Nucleus accumbens (tissue), 56 donors: ENCODE measurements at places on chromosomes 4 and X.

- peak; percentile 9 for DNase-seq
Measured at GRCh38 chrX:107738272-107738671, 37.3 kb downstream of the TSC22D3 start.

GRCh38 chr4:36142504-36142903 lies 101.8 kb downstream of the ARAP2 start:
- DNase-seq, result no peak

GRCh38 chrX:111353793-111354192 lies 58.2 kb downstream of the DCX start:
- no peak for DNase-seq

- DNase-seq, result no peak
Measured at GRCh38 chr4:122674371-122674770, 53.5 kb upstream of the IL21 start.

DNA sequence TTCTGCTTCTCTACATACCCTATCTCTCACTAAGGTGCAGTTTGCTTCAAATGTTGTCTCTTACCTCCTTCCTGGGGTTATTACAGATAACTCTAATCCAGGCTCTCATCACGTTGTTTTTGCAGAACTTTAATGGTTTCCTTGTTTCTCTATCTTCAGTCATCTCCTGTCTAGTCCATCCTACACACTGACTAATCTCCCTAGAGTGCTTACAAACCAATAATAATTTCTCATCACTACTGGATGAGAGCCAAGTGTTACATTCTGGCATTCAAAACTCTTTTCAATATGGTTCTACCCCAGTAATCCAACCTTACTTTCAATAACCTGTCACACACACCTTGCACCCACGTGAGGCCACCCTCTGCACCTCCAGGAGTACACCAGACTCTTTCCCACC lies 86.1 kb downstream of the SYNPO2 start:
- no peak for DNase-seq

- DNase-seq, result no peak
Measured at GRCh38 chr4:57658188-57658587, 548.0 kb upstream of the IGFBP7 start.

- DNase-seq, result no peak
Measured at GRCh38 chr4:52989865-52990264, 127.7 kb downstream of the RASL11B start.

DNA sequence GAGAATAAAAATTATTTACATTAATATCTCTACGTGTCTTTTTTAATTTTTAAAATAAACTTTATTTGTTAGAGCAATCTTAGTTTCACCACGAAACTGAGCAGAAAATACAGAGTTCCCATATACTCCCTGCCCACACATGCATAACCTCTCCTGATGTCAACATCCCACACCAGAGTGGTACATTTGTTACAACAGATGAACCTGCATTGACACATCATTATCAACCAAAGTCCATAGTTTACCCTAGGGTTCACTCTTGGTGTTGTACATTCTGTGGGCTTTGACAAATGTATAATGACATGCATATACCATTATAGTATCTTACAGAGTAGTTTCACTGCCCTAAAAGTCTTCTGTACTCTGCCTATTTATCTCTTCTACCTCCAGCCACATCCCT lies 110.6 kb upstream of the OTUD4 start:
- DNase-seq, result no peak

DNA sequence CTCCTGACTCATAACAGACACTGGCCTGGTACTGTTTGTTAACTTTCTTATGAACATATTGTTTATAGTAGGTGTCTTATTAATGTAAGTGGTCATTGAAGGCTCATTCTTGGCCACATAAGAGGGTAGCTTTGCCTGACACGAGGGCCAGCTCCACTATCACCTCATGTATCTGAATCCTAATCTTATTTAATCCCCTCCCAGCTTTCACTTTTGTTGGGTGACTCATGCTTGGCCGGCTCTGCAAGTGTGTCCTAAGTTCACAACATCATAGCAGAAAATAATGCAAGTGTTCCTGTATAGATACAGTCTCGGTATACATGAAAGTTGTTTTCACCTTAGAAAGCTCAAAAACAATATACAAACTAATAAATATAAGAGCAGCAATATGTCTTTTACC lies 283.8 kb downstream of the IQCM start:
- no peak for DNase-seq

GRCh38 chr4:151195801-151196200 lies 81.2 kb upstream of the PRSS48 start:
- DNase-seq, result no peak

GRCh38 chr4:1512738-1513660 lies 106.8 kb upstream of the NKX1-1 start:
- DNase-seq, result no peak

GRCh38 chr4:17567271-17567670 lies 9.7 kb upstream of the LAP3 start:
- DNase-seq, result no peak

DNA sequence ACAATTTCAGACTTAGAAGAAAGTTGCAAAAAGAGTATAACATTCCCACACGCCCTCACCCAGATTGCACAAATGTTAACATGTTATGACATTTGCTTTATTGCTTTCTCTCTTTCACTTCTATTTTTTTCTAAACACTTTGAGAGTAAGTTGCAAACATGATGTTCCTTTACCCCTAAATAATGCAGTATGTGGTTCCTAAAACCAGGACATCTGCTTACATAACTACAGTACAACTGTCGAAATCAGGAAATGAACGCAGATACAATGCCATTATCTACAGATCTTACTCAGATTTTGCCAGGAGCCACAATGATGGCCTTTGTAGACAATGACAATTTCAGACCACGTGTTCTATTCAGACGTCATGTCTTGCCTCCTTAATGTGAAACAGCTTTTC lies 22.4 kb downstream of the SH3TC1 start:
- no peak for DNase-seq

DNA sequence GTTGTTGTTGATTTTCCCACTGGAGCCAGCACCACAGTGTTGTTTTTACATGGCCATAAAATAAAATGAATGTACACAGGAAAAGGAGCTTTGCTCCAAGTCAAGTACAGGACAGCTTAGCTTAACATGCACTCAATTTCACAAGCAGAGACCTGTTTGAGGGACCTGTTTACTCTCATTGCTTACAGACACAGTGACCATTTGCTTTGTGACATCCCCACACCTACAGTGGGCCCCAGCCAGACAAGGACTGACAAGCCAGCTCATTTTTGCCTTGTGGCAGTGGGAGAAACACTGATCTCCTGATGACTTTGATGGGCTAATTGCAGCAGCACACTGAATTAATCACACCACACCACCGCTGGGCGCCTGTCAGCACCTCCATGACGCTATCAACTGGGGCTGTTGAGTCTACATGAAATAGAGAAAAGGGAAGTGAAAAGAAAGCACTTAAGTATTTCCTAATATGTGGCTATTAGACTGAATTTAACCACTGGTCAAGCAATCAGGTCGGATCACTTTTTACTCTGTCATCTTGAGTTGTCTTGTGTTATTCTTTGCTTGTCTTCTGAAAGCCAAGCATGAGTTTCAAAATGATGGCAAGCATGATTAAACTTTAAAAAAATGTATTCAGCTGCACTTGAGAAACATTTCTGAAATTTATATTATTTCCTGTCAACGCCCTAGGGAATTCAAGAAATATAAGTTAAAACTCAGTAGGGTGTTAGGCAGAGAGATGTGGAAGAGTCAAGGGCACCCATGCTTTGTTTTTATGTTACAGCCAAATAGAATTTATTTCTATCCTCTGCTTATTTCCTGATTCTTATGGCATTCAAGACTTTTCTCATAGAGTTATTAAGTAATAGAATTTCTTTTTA lies 557.7 kb downstream of the RAB28 start:
- no peak for DNase-seq

- DNase-seq, result no peak
Measured at GRCh38 chrX:14673764-14674163, 144.4 kb downstream of the GLRA2 start.

GRCh38 chr4:27005905-27006590 lies 145.4 kb downstream of the STIM2 start:
- DNase-seq, result no peak
